ENCODE measurements at places on chromosomes 5 and 9.

DNA sequence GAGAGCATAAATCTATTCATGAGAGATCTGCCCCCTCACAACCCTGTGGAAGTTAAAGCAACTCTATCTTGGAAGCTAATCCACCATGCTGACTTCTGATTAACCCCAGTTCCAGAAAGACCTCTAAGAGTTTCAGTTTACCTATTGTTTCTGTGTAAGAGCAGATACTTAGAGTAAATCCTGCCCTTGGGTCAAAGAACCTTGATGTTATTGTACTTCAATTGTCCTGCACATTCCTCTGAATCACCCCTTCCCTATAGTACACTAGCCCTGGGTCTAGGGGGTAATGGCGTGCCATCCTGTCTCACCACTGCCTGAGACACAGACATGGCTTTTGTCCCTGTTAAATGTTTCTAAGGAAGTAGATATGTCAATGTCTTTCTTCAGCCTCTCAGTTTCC is 138.6 kb downstream of the CAAP1 start:
- no peak for DNase-seq

GRCh38 chr5:107428303-107428813 is 242.4 kb downstream of the EFNA5 start:
- DNase-seq = no peak

DNA sequence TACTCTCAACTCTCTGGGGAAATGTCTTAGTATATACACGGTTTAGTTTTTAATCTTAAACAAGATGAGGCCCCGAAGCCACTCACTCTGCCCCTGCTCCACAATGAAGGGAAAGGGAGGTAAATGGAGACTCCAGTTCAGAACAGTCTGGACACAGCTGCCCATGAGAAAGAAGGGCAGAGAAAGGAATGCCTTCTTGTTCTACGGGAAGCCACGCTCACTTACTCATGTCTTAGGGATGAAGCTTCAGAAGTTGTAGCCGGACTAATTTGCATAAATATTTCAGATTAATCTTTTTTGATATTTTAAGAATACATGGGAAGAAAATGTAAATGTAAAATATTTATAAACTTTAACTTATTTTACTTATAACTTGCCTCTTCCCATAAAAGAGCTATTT is 94.0 kb downstream of the COL23A1 start:
- no peak for DNase-seq

GRCh38 chr5:115264786-115265185 is 2.1 kb upstream of the PGGT1B start:
- no peak for DNase-seq

- peak; percentile 37 for DNase-seq
Measured at GRCh38 chr5:2334719-2335118, 416.8 kb downstream of the IRX2 start.

All from brain (organoid and tissue), 16 donors.